ENCODE measurements at places on chromosomes 11 and 22. TPM values are rescaled to one million over a fixed set of nuclear protein-coding genes. Genes with fewer than 3 reads are reported as not detected.

LMO1 gene
- polyA plus RNA-seq: 11.1 TPM

PIWIL4 gene
- polyA plus RNA-seq: 6.7 TPM

MYO7A gene
- 15.0 TPM for polyA plus RNA-seq

ELF5 gene
- 0.16 TPM for polyA plus RNA-seq

OR51A2 gene
- polyA plus RNA-seq: not detected

C11orf42 gene
- polyA plus RNA-seq: 0.11 TPM

DDX25 gene
- polyA plus RNA-seq: 0.54 TPM

ISX gene
- not detected for polyA plus RNA-seq

OR51B4 gene
- polyA plus RNA-seq: not detected

OR2D2 gene
- polyA plus RNA-seq: not detected

GPR83 gene
- polyA plus RNA-seq: 0.18 TPM

ALDH3B2 gene
- polyA plus RNA-seq: 11.9 TPM

MS4A6E gene
- not detected for polyA plus RNA-seq

TESMIN gene
- polyA plus RNA-seq: 0.20 TPM

RHOG gene
- 25.5 TPM for polyA plus RNA-seq

RAG2 gene
- polyA plus RNA-seq: 0.12 TPM

MUC2 gene
- polyA plus RNA-seq: 0.05 TPM

- no peak for DNase-seq
Observed at GRCh38 chr11:15159085-15159484, 44.4 kb downstream of the INSC start.

- DNase-seq: peak; percentile 60
Observed at GRCh38 chr11:69166218-69167115, 10.7 kb downstream of the SMIM38 start.

GRCh38 chr11:35992548-35992947, 48.7 kb downstream of the LDLRAD3 start:
- no peak for DNase-seq

- DNase-seq: no peak
Observed at GRCh38 chr11:34565417-34566207, 52.0 kb upstream of the ELF5 start.

- DNase-seq: no peak
Observed at GRCh38 chr11:16973338-16973964, 40.8 kb downstream of the PLEKHA7 start.

GRCh38 chr11:15568440-15568839, 453.7 kb downstream of the INSC start:
- DNase-seq: no peak

GRCh38 chr11:117871160-117871559, 5.3 kb downstream of the FXYD6 start:
- DNase-seq: no peak

- DNase-seq: no peak
Observed at GRCh38 chr11:6611092-6611962, 689 bp downstream of the TAF10 start.

- DNase-seq: no peak
Observed at GRCh38 chr11:10823152-10823579, 14.4 kb upstream of the EIF4G2 start.

- DNase-seq: no peak
Observed at GRCh38 chr11:69746752-69747742, 28.1 kb downstream of the FGF4 start.

- DNase-seq: peak; percentile 55
Observed at GRCh38 chr11:80321786-80322185, 881.0 kb upstream of the TENM4 start.

DNA sequence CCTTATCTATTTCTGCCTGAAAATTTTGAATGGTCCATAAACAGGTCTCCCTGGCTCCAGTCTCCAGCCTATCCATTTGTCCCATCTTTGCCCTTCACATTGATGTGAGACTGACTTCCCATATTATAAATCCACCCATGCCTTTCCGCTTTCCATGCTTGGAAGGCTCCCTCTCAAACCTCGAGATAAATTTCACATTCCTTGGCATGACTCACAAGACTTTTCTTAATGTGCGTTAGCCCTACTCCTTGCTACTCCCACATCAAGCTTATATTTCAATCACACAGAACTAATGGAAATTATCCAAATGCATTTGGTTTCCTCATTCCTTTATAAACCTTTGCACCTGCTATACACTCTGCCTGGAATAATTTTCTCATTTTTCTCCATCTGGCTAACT, 163.7 kb upstream of the NTM start:
- DNase-seq: no peak

DNA sequence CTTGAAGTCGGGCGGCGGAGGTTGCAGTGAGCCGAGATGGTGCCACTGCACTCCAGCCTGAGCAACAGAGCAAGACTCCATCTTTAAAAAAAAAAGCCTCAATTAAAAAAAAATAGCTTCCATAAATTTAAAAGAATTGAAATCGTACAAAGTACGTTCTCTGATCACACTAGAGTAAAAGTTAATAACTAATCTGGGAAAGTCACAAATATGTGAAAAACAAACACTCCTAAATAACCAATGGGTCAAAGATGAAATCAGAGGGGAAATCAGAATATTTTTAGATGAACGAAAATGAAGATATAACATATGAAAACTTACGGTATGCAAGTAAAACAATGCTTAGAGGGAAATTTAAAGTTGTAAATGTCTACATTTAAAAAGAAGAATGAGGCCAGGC, 19.8 kb downstream of the NEFH start:
- no peak for DNase-seq

DNA sequence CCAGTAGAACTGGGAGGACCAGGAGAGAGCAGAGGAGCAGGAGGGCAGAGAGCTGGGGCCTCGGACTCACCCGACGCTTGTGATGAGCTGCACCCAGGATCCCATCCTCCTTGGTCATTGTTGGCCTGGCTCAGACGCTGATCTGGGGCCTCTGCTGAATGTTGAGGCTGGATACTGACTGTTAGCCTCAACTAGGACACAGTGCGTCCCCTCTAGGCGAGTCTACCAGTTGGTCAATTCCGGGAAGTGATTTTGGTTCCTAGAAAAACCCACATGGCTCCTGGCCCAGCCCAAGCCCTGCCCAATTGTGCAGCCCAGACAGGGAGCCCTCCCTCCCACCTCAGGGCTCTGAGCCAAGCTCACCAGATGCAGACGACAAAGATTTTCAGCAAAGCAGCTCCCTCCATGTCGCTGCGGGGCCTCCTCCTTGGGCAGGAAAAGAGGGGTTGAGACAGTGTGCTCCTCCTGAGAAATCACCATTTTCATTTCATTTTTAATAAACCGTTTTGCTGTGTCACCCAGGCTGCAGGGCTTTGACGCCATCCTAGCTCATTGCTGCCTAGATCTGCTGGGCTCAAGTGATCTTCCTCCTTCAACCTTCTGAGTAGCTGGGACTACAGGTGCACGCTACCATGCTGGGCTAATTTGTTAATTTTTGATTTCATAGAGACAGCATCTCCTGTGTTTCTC, at the start of gene APOL4:
Gene APOL4, minus strand, starts transcription at position 180 of the 690 bp plus-strand sequence. Its CDS starts 75 bp downstream, at position 105.
- DNase-seq: peak; percentile 78

DNA sequence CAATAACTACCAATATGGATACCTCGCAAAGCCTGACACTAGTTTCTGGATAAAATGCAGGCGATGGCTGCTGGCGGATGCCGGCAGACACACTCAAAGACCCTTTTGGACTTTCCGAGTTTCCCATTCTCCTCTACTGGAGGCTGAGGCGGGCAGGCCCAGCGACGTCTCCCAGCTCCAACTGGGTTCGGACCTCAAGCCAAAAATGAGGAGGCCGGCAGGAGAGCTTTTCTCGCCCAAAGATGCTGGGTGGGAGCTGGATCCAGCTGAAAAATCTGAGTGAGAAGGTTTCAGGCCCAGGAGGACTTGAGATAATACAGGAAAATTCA, 428 bp upstream of the FEZ1 start:
- no peak for DNase-seq

DNA sequence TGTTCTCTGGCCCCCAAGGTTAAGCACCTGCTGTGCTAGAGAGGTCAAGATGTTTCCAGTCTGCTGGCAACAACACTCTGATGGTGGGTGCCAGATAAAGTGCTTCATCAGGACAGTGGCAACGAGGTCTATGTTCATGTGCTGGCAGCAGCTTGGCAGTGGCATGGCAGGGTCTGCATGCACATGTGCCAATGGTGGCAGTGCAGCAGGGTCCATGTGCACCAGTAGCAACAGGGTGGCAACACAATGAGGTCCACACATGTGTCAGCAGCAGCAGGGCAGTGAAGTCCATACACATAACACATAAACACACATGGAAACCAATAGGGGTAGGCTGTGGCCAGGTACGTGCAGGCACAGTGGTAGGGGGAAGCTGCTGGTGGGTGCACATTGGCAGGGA, 48.4 kb upstream of the FAR1 start:
- no peak for DNase-seq

- no peak for DNase-seq
Observed at GRCh38 chr11:79414041-79414440, 26.8 kb downstream of the TENM4 start.

- DNase-seq: no peak
Observed at GRCh38 chr11:68931911-68932310, 28.2 kb downstream of the IGHMBP2 start.

DNA sequence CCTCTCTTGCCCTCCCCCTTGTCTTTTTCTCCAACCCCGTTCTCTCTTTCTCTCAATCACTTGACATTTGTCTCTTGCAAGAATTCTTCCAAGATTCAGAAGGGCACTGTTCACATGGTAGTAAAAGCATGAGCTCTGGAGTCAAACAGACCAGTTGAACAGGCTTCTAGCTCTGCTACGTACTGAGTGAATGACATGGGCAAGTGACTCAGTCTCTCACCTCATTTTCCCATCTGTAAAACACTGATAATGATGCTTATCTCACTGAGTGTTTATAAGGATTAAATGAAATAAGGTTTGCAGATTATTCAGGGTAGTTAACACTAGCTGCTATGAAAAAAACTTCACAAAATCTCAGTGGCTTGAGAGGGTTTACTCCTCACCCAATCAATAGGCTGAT, 5.9 kb upstream of the IL10RA start:
- DNase-seq: no peak

GRCh38 chr11:117239295-117239694, 6.8 kb downstream of the RNF214 start:
- DNase-seq: no peak

DNA sequence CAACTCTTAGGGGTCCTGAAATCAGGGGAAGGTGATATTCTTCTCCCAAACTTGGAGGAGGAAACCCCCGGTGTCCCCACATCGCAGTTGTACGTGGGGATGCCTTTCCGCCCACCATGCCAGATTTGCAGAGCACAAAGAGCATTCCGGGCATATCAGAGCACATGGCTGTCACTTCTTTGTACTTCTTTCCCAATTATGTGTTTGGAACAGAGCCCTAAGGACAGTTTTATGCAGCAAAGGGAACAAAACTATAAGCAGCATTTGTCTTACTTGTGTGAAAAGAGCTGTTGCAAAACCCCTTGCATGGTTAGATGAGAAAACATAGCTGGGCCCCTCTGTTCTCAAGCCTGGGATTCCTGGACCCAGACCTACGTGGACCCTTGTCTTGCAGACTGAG, 41.2 kb downstream of the NTM start:
- DNase-seq: no peak

- DNase-seq: no peak
Observed at GRCh38 chr11:2077061-2077802, 62.0 kb downstream of the IGF2 start.

- no peak for DNase-seq
Observed at GRCh38 chr11:6745465-6746015, 26.2 kb downstream of the OR2AG2 start.

GRCh38 chr22:23580576-23581259, 628 bp upstream of the IGLL1 start:
- DNase-seq: no peak

GRCh38 chr11:126519764-126520734, 164.6 kb downstream of the ST3GAL4 start:
- DNase-seq: peak; percentile 65

Data from muscle of arm (tissue), 14 donors.